Epithelial cell of proximal tubule (primary cell): ENCODE measurements at places on chromosomes 5 and 9. TPM values are rescaled to one million over a fixed set of nuclear protein-coding genes. Genes with fewer than 3 reads are reported as not detected.

- no peak for DNase-seq
Measured at GRCh38 chr9:97910357-97910756, 11.9 kb downstream of the TRMO start.

- DNase-seq: no peak
Measured at GRCh38 chr5:169862391-169862811, 117.9 kb downstream of the INSYN2B start.

- no peak for DNase-seq
Measured at GRCh38 chr9:105313238-105313637, 68.8 kb downstream of the SLC44A1 start.

The MBLAC2 gene
- 1.3 and 3.6 TPM in 2 replicates for total RNA-seq

The DBH gene
- not detected in 2 replicates for total RNA-seq
